T follicular helper cell (primary cell): ENCODE measurements at places on chromosomes 4 and X.

- DNase-seq = no peak
Measured at GRCh38 chr4:151169900-151170299, 70.5 kb downstream of the RPS3A start.

DNA sequence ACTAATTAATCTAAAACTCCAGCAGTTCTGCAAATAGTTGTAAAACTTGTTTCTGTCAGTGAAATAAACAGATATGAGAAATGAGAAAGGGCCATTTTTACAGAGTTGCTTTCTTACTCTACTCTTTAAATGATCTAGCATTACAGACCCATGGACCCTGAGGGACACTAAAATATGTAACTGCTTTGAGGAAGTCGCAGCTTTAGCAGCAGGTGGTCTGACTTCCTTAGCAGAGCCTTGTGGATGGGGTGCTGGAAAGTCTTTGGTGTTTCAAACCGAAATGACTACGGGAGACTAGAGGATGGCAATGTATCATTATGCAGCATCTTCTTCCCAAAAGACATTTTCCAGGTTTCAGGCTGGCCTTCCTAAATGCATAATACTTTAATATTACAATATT, 18.7 kb downstream of the SHISA3 start:
- DNase-seq = no peak

DNA sequence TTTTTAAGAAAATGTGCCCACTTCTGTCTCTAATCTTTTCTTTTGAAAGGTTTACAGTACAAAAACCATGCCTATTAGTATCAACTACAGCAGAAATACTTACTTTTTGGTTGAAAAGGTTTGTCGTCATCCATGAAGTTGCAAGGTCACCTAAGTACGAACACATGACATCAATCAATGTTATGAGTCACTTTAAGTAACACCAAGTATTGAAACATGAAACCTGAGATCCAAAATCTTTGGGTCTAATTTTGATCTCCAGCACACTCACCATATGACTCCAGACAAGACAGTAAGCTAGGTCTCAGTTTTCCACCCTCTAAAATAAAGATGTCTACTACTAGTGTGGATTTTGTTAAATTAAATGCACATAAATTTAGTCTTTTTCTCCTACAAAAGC, 8.4 kb downstream of the ZNF280C start:
- no peak for DNase-seq

- no peak for DNase-seq
Measured at GRCh38 chr4:18394656-18395055, 373.1 kb upstream of the LCORL start.

- no peak for DNase-seq
Measured at GRCh38 chr4:177239878-177240277, 69.8 kb upstream of the NEIL3 start.

DNA sequence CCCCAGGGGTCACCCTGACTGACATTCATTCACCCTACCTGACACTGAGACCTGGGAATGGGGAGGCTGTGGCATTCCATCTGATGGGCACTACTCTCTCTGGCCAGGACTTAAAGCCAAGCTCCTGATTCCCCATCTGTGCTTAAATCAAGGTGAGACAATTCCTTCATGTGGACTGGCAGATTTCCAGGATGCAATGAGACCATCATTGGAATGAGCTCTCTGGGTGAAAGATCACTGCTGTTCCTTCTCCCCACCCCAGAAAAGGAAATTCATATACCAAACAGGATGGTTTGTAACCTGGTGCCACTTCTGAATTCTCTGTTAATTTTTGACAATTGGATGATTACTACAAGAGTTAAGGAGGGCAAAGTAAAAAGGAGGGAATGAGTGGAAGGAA, 354.8 kb downstream of the MID1IP1 start:
- no peak for DNase-seq

GRCh38 chrX:125622899-125623298, 303.2 kb downstream of the TEX13C start:
- no peak for DNase-seq

- no peak for DNase-seq
Measured at GRCh38 chrX:1400742-1401471, 9.0 kb upstream of the SLC25A6 start.

GRCh38 chr4:72312032-72312650, 256.9 kb downstream of the ADAMTS3 start:
- DNase-seq = no peak
